ENCODE measurements at places on chromosomes 7 and 10. TPM values are rescaled to one million over a fixed set of nuclear protein-coding genes. Genes with fewer than 3 reads are reported as not detected.

DNA sequence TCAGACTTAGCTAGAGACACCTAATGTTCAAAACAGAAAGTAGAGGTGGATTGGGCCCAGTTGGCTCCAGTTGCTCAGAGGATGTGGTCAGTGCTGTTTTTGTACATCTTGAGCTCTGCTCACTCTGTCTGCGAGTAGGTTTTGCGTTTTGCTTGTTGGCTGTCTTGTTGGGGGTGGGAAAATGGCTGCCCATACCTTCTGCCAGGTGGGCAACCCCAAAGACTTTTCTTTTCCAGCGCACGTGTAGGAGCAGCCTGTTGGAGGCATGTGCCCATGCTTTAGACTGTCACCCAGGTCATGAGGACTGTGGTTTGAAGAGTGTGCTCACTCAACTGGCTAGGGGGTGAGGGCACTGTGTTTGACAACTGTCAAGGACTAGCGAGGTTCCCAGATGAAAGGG is 73.9 kb downstream of the KAT6B start:
- no peak for DNase-seq

DNA sequence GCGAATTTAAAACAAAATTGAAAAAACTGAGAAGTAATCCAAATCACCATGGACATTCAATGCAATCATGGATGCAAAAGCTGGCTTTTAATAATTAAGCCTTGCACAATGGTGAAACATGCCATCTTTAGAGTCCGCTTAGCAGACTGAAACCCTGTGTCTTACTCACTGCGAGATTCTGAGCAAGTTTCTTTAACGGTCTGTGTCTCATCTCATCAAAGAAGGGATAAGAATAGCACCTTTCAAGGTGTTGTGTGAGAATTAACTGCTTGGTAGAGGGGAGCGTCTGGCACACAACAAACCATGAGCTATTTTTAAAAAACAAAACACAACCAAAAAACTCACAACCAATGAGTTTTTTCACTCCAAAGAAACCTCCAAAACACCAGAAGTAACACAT is 21.4 kb downstream of the ACBD7 start:
- DNase-seq = no peak

Gene PTPN20
- 0.56 TPM for polyA plus RNA-seq

- no peak for DNase-seq
These were observed 167.2 kb upstream of the AKR1E2 start for GRCh38 chr10:4658777-4659176.

Measured in forelimb muscle (tissue), 1 donor.